AG10803 (cell line): ENCODE measurements at places on chromosomes 16 and 17.

- peak; percentile 43 for DNase-seq
These were observed 21.1 kb downstream of the MINK1 start for GRCh38 chr17:4854111-4854681.

DNA sequence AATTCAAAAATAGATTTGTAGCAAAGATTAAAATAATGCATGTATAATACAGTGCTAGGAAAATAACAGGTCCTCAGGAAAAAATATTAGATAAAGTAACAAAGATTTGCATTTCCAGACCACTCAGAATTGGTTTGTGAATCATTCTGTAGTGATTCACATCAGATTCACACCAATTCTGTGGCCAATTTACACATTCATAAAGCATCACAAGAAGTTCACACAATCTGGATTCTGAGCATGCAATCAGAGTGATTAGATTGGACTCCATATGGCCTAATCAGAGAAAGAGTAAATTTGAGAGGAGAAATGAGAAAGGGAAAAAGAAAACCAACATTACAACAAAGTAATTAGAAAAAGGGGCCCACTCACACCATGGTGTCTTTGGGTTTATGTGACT, 36.0 kb upstream of the SLC47A1 start:
- no peak for DNase-seq

DNA sequence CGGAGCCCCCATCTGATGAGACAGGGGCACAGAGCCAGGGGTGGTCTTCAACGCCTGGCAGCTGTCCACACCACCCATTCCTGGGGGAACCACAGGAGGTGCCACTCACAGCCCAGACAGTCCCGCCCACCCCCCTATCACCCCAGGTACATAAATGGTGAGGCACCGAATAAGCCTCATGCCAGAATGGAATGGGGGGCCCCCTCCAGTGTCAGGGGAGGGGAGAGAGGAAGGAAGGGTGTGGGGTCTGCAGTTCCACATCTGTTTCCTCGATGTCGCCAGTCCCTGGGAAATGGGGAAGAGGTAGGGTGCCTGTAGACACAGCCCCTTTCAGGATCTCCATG, 1.7 kb downstream of the TMC6 start:
- no peak for DNase-seq

DNA sequence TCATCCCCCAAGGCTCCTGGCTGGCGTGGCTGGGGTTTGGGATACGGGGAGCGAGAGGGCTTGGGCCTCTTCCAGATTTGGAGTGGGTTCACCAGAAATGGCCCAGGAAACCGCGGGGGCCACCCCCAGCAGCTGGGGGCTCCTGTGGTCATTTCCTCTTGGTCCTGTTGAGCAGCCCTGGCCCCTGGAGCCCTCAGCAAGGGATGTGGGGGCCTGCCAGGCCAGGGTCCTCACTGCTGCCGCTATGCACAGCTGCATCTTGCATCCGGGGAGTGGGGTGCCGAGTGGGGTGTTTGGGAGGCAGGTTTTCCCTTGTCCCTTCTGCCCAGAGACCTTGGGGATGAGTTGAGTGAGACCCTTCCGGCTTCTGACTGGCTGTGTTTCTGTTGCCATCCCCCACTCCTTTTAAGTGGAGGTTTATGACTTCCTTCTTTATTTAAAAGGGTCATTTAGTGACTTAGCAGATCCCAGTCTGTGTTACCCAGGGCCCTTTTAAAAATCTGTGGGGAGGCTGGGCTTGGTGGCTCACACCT, 319.8 kb downstream of the SEC14L1 start:
- DNase-seq = no peak

DNA sequence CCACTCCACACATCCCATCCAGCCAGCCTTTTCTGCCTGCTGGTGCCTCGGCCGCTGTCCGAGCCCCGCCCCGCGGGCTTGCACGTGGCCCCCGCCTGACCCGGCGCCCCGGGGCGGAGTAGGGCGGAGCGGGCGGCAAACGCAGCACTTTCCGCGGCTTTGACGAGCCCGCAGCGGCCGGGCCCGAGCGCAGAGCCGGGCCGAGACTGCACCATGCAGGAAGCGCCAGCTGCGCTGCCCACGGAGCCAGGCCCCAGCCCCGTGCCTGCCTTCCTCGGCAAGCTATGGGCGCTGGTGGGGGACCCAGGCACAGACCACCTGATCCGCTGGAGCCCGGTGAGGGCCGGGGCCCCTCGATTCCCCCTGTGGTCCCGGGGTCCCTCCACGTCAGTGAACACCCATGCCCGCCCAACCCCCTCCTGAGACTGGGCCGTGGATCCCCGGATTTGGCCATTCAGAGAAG, at the start of gene HSF4:
TSS of gene HSF4 (plus strand) at position 147 of the 463 bp plus-strand sequence. CDS start at position 214, 67 bp downstream.
- DNase-seq = no peak

GRCh38 chr17:41785091-41785858, 1.2 kb downstream of the JUP start:
- no peak for DNase-seq
